Thoracic aorta (tissue), 2 donors: ENCODE measurements at places on chromosomes 13 and 19. TPM values are rescaled to one million over a fixed set of nuclear protein-coding genes. Genes with fewer than 3 reads are reported as not detected.

- H3K4me1 ChIP-seq = peaks cover 32% of the 10 kb centered on the region
- no peak for DNase-seq
- no peaks in the 10 kb centered on the region for H3K36me3 ChIP-seq
- H3K27me3 ChIP-seq = no peaks in the 10 kb centered on the region
- peak overlapping the region; percentile 70 for H3K27ac ChIP-seq
Observed at GRCh38 chr13:101627556-101627943, 175.1 kb downstream of the ITGBL1 start.

DNA sequence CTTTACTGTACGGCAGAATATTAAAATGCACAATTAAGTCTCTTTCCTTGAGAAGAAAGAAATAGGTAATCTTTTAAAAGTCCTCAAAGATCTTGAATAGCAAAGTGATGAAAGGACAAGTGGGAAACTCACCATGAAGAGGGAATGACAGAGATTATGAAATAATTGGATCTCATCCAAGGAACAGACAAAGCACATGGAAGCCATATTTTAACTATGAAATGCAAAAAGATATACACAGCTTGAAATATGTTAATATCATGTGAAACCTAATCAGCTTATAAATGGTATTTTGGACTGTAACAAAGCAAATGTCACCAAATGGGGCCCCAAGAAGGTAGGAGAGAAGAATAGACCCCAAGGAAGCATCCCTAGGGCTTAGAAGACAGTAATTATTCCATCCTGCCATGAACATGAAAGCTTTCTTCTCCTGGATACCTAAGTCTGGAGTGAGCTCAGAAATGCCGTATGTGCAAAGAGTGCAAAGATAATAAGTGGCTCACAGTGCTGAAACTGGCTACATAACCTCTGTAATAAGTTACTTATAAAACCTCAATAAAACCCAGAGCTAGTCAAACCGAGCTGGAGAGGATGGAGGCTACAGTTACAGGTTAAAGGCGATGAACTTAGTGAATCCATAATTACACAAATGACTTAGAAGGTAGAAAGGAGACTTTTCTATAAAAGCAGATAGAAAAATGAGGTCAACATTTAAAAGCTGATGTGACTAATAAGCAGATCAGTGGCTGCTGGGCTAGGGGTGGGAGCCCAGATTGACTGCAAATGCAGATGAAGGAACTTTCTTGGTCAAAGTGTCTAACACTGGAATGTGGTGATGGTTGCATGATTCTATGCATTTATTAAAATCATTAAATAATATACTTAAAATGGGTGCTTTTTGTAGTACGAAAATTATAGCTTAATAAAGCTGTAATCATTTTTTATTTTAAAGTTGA is 34.4 kb downstream of the DCLK1 start:
- H3K4me3 ChIP-seq = no peak overlapping the region
- no peak for DNase-seq
- H3K27me3 ChIP-seq = no peaks in the 10 kb centered on the region
- H3K4me1 ChIP-seq = no peaks in the 10 kb centered on the region
- H3K27ac ChIP-seq = no peak overlapping the region
- no peaks in the 10 kb centered on the region for H3K36me3 ChIP-seq

DNA sequence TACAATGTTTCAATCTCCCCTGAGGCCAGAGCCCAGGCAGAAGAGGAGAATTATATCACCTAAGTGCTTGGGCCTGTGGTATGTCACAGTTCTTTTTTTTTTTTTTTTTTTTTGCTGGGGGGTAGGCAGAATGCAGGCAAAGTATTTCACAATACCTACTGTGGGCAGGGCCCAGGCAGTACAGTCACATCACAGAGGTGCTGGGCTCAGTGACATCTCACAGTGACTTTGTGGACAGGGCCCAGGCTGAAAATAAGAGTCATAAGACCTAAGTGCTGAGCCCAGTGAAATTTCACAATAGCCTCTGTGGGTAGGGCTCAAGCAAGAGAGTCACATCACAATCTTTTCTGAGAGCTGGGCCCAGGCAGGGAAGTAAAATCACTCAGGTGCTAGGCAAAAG is 15.9 kb upstream of the ZNF208 start:
- H3K27ac ChIP-seq = no peak overlapping the region
- DNase-seq = no peak
- no peaks in the 10 kb centered on the region for H3K36me3 ChIP-seq
- H3K27me3 ChIP-seq = no peaks in the 10 kb centered on the region
- no peak overlapping the region for H3K4me3 ChIP-seq

GRCh38 chr13:41244556-41244955 is 18.8 kb downstream of the MTRF1 start:
- no peak overlapping the region for H3K27ac ChIP-seq
- no peaks in the 10 kb centered on the region for H3K36me3 ChIP-seq
- no peaks in the 10 kb centered on the region for H3K4me1 ChIP-seq
- DNase-seq = no peak

DNA sequence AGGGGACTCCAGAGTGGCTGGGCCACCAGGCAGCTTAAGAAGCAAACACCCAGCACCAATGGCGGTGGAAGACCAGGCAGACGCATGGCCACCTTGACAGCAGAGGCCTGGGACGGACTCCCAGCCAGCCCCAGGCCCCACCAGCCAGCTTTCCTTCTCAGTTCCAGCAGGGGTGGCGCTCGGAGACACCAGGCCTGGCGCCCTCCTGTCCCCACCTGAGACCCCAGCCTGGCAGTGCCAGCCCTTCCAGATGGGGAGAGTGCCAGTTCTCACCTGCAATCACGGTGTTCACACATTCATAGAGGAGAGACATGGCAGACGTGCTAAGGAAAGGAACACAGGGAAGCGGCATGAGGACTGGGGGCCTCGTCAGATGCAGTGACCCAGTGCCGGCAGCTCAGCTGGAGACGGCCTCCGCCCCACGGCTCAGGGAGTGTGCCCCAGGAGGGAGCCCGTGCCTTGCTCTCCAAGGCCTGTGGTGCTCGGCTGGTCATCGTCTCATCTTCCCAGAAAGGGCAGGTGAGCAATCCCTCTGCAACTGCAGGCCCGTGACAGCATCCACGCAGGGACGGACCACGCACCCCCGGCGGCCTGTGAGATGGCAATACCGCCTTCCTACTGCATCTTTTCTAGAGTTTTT is 24.4 kb downstream of the AP3D1 start:
- peaks cover 53% of the 10 kb centered on the region for H3K36me3 ChIP-seq
- H3K27ac ChIP-seq = no peak overlapping the region
- H3K27me3 ChIP-seq = no peaks in the 10 kb centered on the region

DNA sequence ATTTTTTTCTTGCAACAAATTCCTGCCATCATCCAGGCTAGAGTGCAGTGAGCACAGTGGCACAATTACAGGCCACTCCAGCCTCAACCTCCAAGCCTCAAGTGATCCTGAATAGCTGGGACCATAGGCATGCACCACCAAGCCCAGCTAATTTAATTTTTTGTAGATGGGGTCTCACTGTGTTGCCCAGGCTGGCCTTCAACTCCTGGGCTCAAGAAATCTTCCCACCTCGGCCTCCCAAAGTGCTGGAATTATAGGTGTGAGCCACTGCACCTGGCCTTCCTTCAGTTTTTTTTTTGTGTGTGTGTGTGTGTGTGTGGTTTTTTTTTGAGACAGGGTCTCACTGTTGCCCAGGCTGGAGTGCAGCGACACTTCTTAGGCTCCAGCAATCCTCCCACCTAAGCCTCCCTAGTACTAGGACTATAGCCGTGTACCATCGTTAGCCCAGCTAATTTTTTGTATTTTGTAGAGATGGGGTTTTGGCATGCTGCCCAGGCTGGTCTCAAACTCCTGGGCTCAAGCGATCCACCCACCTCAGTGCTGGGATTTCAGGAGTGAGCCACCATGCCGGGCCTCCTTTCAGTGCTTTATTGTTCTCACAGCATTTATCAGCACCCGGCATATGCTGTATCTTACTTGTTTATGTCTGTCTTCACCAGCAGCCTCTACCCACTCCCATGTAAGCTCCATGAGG is 5.9 kb upstream of the SRRM5 start:
- no peak for DNase-seq
- no peak overlapping the region for H3K27ac ChIP-seq
- H3K36me3 ChIP-seq = peaks cover 6% of the 10 kb centered on the region
- no peak overlapping the region for H3K4me3 ChIP-seq

- no peaks in the 10 kb centered on the region for H3K27me3 ChIP-seq
- H3K27ac ChIP-seq = no peak overlapping the region
- H3K4me1 ChIP-seq = peaks cover under 1% of the 10 kb centered on the region
- no peak for DNase-seq
- no peak overlapping the region for H3K4me3 ChIP-seq
- H3K36me3 ChIP-seq = no peaks in the 10 kb centered on the region
Observed at GRCh38 chr13:77514336-77514726, 21.2 kb upstream of the SCEL start.

The MISP gene
- 2.2 TPM for total RNA-seq

The OR7A17 gene
- not detected for total RNA-seq

GRCh38 chr19:33697766-33698165 is 76.0 kb downstream of the CHST8 start:
- no peaks in the 10 kb centered on the region for H3K36me3 ChIP-seq
- H3K4me1 ChIP-seq = no peaks in the 10 kb centered on the region
- no peak overlapping the region for H3K4me3 ChIP-seq
- H3K27ac ChIP-seq = no peak overlapping the region
- DNase-seq = no peak
- no peaks in the 10 kb centered on the region for H3K27me3 ChIP-seq

- H3K36me3 ChIP-seq = no peaks in the 10 kb centered on the region
- no peaks in the 10 kb centered on the region for H3K4me1 ChIP-seq
- H3K27ac ChIP-seq = no peak overlapping the region
- no peak overlapping the region for H3K4me3 ChIP-seq
- DNase-seq = no peak
Observed at GRCh38 chr13:99027260-99027659, 49.4 kb upstream of the DOCK9 start.

The SLC25A23 gene
- 97.1 TPM for total RNA-seq

The NBEA gene
- total RNA-seq = 7.7 TPM

- DNase-seq = no peak
- H3K27ac ChIP-seq = no peak overlapping the region
- H3K4me3 ChIP-seq = no peak overlapping the region
- H3K36me3 ChIP-seq = no peaks in the 10 kb centered on the region
- H3K4me1 ChIP-seq = no peaks in the 10 kb centered on the region
Observed at GRCh38 chr13:98423417-98423816, 153.5 kb downstream of the STK24 start.

- no peak for DNase-seq
- H3K27ac ChIP-seq = peak overlapping the region; percentile 78
- no peaks in the 10 kb centered on the region for H3K27me3 ChIP-seq
- H3K4me3 ChIP-seq = peak overlapping the region; percentile 86
Observed at GRCh38 chr13:113297370-113298042, 467 bp downstream of the LAMP1 start.

DNA sequence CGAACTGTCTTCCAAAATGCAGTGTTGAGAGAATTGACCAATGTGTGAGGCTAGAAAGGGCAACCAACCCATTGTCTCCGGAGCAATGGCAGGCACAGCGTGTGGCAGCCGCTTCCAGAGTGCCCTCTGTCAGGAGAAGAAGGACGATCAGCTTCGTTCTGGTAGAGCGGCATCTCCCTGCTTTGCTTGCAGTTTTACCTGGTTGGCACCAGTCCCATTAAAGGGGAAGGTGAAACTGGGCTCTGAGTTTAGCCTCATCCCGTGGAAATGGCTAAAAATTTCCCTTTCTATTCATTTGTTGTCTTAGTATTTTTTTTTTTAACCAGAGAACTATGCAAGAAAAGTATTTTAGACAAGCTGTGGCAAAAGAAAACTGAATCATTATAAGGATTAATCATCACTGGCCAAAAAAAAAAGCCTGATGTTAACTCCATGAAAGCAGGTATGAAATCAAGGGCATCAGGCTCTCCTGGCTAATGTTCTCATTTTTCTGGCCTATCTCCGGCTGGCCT is 81.5 kb upstream of the SLC7A1 start:
- no peaks in the 10 kb centered on the region for H3K36me3 ChIP-seq
- H3K4me3 ChIP-seq = no peak overlapping the region
- no peak for DNase-seq
- H3K27me3 ChIP-seq = no peaks in the 10 kb centered on the region

- no peak overlapping the region for H3K4me3 ChIP-seq
- H3K27ac ChIP-seq = no peak overlapping the region
- no peaks in the 10 kb centered on the region for H3K36me3 ChIP-seq
- no peaks in the 10 kb centered on the region for H3K4me1 ChIP-seq
Observed at GRCh38 chr19:273393-273792, 17.8 kb downstream of the PLPP2 start.

DNA sequence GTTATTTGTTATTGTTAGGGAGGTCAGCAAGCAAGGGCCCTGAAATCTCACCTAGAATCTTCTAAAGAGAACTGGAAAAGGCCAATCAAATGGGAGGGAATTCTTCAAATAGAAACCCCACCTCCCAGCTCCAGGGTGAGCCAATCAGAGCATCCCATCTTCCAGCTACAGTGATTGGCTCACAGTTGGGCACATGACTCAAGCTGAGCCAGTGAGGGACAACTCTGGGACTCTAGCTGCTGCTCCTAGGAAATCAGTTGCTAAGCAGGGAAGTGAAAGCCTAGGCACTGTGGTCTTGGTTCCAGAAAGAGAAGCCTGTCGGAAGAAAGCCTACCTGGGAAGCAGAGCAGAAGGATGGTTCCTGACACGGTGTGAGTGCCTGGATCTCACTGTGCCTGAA is 13.4 kb downstream of the TM6SF2 start:
- no peak overlapping the region for H3K27ac ChIP-seq
- no peaks in the 10 kb centered on the region for H3K36me3 ChIP-seq
- no peak for DNase-seq

The KCNC3 gene
- total RNA-seq = 4.2 TPM
